OCI-M1 (cell line): ENCODE measurements at places on chromosomes 16 and 17.

GRCh38 chr16:88878967-88879787, 12.7 kb upstream of the PABPN1L start:
- no peak for DNase-seq

GRCh38 chr17:10127819-10128425, 70.5 kb downstream of the GAS7 start:
- no peak for DNase-seq

DNA sequence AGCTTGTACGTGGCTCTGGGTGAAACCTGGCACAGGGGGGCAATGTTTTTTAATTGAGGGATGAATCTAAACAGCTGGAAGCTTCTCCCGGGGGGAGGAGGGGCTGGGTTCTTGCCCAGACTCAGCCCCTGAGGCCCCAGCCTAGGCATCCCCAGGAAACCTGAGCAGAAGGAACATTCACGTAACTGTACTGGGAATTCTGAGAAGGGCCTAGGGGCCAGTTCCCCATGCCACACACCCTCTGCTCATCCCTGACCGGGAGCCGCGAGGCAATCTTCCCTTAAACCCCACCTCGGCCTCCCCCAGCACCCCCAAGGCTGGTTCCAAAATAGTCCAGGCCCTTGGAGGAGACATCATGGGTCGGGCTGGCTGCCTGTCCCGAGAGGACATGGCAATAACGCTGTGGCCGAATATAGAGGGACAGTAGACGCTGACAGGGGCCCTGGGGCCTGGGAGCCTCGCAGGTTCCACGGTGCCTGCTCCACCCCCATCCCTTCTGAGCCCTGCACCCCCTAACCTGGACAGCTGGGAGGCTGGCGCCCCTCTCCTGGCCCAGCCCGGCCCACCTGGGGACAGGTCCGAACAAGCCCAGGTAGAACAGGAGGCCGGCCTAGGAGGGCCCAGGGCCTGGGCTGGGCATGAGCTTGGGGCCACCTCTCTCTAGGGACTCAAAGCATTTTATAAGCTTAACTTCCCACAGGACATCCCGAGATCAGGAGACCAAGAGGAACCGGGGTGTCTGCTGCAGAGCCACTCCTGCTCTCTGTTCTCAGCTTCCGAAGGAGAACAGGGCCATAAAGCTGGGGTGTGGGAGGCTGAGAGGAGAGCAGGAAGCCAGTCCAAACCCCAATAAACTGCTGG, 83.2 kb upstream of the TOB1 start:
- DNase-seq, result no peak

GRCh38 chr17:2965621-2966595, 97.5 kb downstream of the OR1D5 start:
- no peak for DNase-seq
